ENCODE measurements at places on chromosomes 12 and 14.

GRCh38 chr12:50788561-50788960 lies 24.7 kb downstream of the ATF1 start:
- no peak for DNase-seq

GRCh38 chr14:31510222-31510621 lies 22.4 kb upstream of the GPR33 start:
- DNase-seq, result peak; percentile 9

GRCh38 chr12:113478351-113479011 lies 6.8 kb upstream of the LHX5 start:
- no peak for DNase-seq

- no peak for DNase-seq
Measured at GRCh38 chr12:65938807-65939206, 114.5 kb downstream of the HMGA2 start.

- no peak for DNase-seq
Measured at GRCh38 chr14:70317969-70318634, 41.4 kb downstream of the COX16 start.

- DNase-seq, result no peak
Measured at GRCh38 chr12:33596061-33596460, 156.4 kb upstream of the SYT10 start.

GRCh38 chr14:39368261-39368959 lies 63.8 kb downstream of the FBXO33 start:
- peak; percentile 27 for DNase-seq

GRCh38 chr12:67099858-67100257 lies 169.3 kb upstream of the CAND1 start:
- no peak for DNase-seq

- peak; percentile 74 for DNase-seq
Measured at GRCh38 chr14:71523630-71524319, 408.5 kb upstream of the RGS6 start.

GRCh38 chr12:93183940-93184671 lies 193.6 kb upstream of the NUDT4 start:
- DNase-seq, result no peak

GRCh38 chr12:120397824-120398540 lies 29.0 kb upstream of the MSI1 start:
- DNase-seq, result no peak

DNA sequence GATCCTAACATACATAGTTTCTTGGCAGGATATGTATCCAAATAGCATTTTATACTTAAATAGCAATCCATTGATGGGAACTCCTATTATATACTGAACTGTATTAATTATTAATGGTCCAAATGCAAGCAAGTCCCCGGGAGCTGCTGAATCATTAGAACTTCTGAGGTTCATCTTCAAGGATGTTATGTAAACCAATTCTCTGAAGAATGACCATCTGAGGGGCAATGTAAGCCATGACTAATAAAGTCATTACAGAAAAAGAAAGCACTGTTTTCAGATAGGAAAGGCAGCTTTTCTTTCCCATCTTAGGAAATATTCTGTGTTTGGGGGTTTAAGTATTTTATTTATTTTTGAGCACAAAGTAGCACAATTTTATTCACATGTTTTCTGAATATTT lies 166.1 kb upstream of the SLC16A7 start:
- DNase-seq, result no peak

- DNase-seq, result no peak
Measured at GRCh38 chr12:107127482-107128430, 34.4 kb upstream of the CRY1 start.

- no peak for DNase-seq
Measured at GRCh38 chr12:115840159-115840558, 437.3 kb downstream of the MED13L start.

DNA sequence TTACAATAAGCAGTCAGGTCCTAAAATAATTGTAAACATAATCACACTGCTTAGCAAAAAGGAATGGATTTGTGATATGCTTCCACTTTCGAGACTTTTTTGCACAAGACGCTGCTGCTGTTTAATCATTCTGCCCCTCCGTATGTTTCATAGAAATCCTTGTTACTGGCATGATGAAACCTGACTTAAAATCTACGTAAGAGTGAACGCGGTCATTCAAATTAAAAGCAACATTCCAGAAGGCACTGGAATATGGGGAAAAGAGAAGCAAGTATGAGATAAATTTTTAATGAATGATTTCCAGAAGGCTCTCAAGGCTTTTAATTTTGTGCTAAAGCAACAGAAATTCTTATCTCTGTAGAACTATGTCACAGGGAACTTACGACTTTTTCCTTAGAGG lies 1.1 kb downstream of the CNIH1 start:
- no peak for DNase-seq

- DNase-seq, result no peak
Measured at GRCh38 chr12:122635471-122635870, 67.7 kb downstream of the HCAR2 start.

- no peak for DNase-seq
Measured at GRCh38 chr12:53624458-53624857, 1.7 kb downstream of the ATF7 start.

DNA sequence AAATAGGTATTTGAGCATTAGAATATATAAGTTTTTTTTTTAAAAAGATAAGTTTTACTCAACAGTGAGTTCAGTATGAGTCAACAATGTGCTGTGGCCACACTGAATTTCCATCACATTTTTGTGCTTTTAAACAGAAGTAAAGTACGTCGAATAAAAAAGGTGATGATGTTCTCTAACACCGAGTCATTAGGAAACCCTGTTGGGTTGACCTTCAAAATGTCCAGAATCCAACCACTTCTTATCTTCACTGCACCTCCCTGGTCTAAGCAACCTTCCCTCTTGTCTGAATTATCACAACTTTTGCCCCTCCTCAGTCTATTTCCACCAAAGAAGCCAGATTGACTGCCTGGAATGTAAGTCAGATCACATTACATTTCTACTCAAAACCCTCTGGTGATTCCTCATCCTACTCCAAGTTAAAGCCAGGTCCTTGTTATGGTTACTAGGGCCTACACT lies 43.0 kb upstream of the SYCP3 start:
- DNase-seq, result peak; percentile 71

DNA sequence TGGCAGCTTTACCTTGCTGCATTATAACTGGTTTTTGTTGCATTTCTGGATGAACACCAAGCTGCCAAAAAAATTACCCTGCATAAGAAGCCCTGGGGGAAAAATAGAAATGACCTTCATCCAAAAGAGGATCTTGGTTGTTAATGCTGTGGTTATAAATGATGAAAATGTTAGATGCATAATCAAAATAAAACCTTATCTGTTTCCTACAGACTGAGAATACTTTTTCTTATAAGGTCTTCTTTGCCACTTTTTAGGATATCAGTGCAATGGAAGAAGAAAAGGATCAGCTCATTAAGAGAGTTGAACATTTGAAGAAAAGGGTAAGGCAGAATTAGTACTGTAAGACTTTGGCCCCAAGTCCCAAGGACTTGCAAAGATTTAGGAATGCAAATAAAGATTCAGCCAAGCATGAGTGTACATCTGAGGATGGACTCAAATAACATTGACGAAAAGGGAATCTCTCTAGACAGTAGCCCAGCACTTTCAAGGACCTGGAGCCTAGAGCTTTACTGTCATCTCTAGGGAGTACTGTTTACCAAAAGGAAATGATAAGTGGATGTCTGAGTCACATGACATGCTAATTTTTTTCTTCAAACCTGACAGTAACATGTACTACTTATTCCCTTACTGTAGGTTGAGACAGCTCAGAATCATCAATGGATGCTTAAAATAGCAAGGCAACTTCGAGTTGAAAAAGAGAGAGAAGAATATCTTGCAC lies 10.7 kb downstream of the IFT81 start:
- DNase-seq, result no peak

GRCh38 chr12:89481213-89481914 lies 43.2 kb downstream of the GALNT4 start:
- no peak for DNase-seq

DNA sequence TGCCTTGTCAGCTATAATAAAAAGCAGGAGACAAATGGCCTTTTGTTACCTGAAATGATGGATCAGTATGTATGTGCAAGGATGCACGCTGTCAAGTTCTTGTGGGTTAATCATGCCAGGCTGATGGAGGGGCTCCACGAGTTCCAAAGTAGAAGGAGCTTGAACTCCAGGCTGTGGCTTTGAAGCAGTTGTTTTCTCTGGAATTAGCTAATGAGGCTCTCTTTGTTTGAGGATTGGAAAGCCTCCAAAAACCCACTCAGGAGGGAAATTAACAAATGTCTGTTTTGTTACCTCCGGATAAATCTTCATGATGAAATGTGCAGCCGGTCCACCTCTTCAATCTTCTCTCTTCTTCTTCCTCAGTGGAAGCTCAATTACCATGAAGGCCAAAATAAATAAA lies 605.5 kb downstream of the DIO2 start:
- no peak for DNase-seq

GRCh38 chr14:28677381-28677780 lies 89.2 kb upstream of the FOXG1 start:
- DNase-seq, result no peak

GRCh38 chr14:103107941-103108748 lies 13.6 kb downstream of the EXOC3L4 start:
- DNase-seq, result no peak

DNA sequence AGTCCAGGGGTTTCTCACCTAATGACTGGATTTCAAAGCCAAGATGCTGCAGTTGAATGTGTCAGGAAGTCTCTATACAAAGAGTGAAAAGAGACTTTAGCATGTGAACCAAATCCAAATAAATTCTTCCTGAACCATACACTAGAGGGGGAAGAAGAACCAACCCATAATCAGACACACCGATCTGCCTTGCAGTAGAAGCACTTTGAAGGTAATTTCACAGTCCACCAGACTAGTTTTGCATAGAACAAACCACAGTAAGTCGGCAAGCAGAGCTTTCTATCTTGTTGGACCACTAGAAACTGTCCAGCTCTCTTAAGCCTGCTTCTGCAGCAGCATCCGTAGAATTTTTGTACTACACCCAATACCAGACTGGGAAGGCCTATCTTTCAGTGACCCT lies 39.3 kb downstream of the FIGNL2 start:
- DNase-seq, result no peak

DNA sequence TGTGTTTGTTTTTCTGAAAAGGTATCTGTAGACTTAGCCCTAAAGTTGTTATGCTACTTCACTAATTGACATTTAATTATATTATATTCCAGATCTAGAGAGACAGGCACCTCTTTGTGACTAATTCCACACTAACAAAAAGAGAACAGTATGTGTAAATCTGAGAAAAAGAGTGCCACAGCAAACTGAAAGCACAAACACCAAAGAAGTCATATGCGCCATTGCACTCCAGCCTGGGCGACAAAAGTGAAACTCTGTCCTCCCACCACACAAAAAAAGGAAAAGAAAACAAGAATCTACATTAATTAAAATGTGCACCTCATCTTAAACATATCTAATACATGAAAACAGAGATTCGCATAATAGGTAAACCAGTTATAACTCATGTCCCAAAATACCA lies 4.4 kb upstream of the CSRNP2 start:
- DNase-seq, result peak; percentile 73

DNA sequence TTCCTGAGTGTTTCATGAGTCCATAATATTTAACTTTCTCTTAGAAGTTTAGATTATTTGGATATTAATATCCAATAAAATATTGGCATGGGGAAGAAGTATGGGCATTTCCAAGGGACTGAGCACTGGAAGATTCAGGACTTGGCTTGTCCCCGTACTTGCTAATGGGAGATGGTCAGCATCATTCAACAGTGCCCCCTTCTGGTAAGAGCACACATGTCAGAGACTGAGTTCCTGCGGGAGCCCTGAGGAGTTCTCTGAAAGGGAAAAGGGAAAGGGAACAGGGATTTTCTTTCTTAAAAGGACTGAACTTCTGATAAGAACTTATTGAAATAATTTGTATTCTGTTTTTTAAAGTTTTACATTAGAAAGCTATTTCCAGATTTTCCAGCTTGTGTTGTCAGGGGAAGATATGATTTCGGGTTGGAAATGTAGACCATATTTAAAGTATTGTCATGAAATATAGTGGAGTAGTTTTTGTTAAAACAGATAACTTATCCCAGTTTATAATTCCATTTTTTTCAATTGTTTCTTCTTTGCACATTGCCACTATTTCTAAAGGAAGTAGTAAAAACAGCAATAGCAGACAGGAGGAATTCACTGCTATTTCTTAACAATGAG lies 59.8 kb upstream of the C12orf71 start:
- peak; percentile 66 for DNase-seq

- no peak for DNase-seq
Measured at GRCh38 chr12:49232940-49233841, 31.7 kb upstream of the TUBA1C start.

DNA sequence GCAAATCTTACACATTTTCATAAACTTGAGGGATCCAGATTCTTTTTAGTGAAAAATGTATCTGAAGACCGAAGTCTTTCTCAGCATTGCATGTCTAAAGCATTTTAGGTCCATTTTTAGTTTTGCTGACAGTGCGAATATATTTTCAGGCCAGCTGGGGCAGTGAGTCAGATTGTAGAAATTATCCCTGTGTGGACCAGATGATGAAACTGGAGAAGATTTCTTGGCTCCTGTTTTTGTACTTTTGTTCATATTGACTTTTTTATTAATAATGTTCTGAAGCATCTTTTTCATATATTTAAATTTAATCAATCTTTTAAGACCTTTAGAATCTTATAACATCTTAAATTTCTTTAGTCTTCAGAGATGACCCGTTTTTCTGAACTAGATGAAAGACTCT lies 173.1 kb downstream of the FLRT2 start:
- no peak for DNase-seq

- DNase-seq, result no peak
Measured at GRCh38 chr12:111503116-111503515, 96.0 kb downstream of the ATXN2 start.

DNA sequence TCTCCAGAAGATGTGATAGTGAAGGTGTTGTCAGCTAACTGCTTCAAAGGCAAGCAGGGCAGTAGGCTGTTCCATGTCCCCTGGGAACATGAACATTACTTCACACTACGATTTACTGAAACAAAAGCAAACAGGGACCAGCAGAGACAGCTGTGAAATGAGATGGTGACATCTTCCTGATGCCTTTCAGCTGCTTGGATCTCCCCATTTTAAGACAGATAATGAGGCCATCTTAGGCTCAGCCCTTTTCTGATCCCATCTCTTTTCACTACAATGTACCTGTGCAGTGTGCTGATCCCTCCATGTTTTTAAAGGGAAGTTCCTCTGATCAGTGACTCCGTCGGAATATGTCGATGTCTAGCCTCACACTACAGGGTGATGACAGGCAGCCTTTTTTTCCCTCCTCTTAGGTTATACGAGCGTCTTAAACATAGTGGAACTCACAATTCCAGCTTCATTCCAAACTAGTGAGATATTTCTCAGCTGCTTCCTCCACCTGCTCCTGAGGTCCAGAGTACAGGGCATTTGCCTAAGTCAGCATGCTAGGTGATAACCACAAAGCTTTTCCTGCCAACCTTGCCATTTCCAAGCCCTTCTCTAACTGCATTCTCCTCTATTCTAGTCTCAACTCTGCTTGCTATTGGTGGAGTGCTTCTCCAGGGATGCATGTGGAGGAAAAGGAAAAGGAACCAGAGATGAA lies 87.6 kb upstream of the EGLN3 start:
- no peak for DNase-seq
